ENCODE measurements at places on chromosomes 2 and 18.

- DNase-seq = no peak
Observed at GRCh38 chr2:136057023-136057801, 60.7 kb downstream of the CXCR4 start.

DNA sequence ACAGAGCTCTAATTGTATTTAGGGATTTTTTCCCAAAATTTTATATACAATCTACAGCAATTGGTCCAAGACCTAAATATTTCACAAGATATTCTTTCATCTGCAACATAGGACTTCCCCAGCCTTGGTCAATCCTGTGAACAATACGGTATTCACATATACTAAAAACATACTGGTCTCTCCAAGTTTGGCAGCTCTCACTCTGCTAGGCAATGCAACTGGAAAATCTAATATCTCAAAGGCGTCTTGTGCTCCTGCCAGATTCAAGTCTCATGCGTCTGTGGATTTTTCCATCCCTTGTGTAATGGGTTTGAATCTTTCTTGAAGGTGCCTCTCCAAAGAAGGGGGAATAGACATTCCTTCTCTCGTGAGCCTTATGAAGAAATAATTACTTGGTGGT lies 27.4 kb upstream of the MBOAT2 start:
- DNase-seq = no peak

DNA sequence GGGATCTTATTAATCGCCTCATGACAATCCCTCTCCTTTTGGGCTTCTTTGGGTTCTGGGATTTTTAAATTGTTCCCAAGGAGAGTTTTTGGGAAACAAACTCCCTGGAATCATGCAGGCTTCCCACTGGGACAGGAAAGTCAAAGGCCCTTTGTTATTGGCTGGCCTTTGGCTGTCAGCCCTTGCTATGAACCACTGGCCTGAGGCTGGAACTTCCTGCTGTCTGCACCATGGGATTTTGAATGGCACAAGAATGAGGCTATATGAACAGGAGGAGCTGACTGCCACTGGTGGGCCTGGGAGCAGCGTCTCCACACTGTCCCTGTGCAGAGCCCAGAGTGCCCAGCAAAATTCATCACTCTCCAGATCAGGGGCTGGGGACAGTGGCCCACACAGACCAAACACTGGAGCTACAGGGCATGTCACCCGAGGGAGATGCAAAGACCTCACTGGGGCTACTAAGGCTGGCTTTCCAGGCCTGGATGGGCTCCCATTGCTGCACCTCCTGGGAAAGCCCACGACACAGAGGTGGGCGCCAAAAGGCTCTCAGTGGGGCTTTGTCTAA lies 35.7 kb downstream of the STEAP3 start:
- no peak for DNase-seq

DNA sequence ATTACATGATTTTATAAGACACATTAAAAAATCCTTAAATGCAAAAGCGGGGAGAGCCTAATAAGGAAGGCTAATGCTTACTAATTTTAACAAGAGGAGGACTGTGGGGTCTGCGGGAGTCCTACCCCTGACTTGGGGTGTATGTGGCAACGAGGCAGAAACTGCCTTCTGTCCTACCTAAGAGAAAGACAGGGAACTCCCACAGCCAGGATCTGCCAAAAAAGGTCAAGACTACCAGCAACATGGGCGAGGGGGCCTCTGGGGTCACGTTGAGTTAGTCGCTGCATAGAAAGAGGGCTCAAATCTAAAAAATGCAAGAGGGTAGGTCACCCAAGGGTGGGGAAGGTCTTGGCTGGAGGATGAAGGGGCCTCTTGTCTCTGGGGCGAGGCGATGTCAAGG lies 529 bp upstream of the AMER3 start:
- DNase-seq = no peak

DNA sequence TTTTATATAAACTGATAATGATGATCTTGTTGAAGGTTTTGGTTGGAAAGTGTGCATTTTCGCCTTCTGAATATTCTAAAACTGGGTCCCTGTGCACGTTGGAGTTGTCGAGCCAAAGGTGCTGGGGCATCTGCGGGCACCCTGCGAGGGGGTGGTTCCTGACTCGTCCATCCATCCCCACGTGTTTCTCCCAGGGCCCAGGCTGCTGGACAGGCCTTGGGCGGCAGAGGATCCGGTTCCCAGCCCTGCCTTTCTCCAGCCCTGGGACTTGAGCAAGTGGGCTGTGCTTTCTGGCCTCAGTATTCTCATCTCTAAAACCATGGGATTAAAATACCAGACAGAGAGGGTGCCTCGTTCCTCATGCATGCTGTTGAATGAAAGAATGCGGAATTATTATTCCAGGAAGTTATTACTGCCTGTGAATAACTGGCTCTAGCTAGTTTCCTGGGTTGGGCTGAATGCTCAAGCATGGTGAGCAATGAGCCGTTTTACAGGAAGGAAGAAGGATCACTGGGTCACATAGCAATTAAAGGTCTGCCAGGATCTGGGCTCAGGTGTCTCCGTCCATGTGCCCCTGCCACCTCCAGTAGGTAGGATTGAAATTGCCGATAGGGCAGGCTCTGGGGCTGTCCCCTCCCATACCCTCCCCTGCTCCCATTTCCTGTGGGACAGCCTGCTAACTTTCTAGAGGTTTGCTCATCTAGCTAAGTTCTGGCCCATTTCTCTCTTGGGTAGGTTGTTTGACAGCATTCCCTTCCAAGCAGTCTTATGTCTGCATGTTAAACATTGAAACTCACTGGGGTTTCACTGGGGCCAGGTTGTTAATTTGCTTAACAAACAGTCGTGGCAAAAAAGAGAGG lies 77.2 kb upstream of the HS6ST1 start:
- no peak for DNase-seq

- DNase-seq = no peak
Observed at GRCh38 chr2:240967681-240968621, 30.5 kb upstream of the SNED1 start.
